ENCODE measurements at places on chromosomes 3 and 15.

DNA sequence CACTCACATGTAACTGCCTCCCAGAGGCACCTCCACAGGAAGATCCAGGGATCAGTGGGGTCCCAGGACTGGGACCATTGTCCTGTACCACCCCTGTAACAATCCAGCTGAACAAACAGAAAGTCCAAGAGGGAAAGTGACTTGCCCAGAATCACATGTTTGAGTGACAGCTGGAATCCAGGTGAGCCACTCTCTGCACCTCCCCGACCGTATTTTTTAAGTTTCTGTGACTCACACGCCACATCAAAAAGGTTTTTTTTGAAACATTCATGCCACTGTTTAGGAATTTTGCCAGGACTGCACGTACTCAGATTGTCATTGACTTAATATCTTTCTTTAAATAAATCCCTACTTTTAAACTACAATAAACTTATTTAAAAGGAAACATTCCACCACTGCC, 9.8 kb upstream of the SLC6A1 start:
- DNase-seq, result no peak

- DNase-seq, result no peak
Observed at GRCh38 chr3:146845361-146845760, 240.2 kb upstream of the PLSCR5 start.

GRCh38 chr3:36918050-36918449, 26.8 kb downstream of the TRANK1 start:
- DNase-seq, result no peak

- DNase-seq, result no peak
Observed at GRCh38 chr3:184827572-184827971, 15.6 kb downstream of the VPS8 start.
